Body of pancreas (tissue), 4 donors: ENCODE measurements at places on chromosomes 1 and 21.

GRCh38 chr1:85654066-85654782 is 54.0 kb downstream of the ZNHIT6 start:
- DNase-seq, result no peak

GRCh38 chr1:210588946-210589345 is 260.2 kb downstream of the HHAT start:
- no peak for DNase-seq

GRCh38 chr1:92754000-92754718 is 30.7 kb downstream of the EVI5 start:
- DNase-seq, result no peak

- no peak for DNase-seq
These were observed 26.8 kb upstream of the RAB4A start for GRCh38 chr1:229244091-229244490.

GRCh38 chr1:22234476-22235030 is 91.7 kb upstream of the WNT4 start:
- no peak for DNase-seq

DNA sequence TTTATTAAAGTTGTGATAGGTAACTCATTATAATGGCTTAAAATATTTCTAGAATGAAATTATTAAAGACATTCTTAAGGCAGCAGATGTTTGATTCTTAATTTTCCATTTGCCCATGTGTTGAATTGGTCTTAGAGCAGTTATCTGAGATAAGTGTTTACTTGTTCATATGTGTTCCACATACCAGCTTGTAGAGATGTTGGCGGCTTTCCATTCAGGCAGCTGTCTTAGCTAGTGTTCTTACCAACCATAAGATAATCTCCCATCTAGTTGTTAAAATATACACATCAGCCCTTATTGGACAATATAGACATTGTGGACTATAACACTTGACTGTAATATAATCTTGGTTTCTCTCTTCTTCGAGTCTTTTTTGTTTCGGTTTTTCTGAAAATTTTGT is 1372.9 kb upstream of the ADGRL2 start:
- DNase-seq, result peak; percentile 3

- DNase-seq, result no peak
These were observed 184.0 kb downstream of the CDC7 start for GRCh38 chr1:91684481-91685196.

- DNase-seq, result no peak
These were observed at the start of gene APOBEC4 for GRCh38 chr1:183652547-183653461. Gene APOBEC4, minus strand, starts transcription at chr1:183653316. Its CDS starts 4,535 bp downstream, at chr1:183648781.

GRCh38 chr1:234579967-234580366 is 30.0 kb downstream of the IRF2BP2 start:
- DNase-seq, result no peak

DNA sequence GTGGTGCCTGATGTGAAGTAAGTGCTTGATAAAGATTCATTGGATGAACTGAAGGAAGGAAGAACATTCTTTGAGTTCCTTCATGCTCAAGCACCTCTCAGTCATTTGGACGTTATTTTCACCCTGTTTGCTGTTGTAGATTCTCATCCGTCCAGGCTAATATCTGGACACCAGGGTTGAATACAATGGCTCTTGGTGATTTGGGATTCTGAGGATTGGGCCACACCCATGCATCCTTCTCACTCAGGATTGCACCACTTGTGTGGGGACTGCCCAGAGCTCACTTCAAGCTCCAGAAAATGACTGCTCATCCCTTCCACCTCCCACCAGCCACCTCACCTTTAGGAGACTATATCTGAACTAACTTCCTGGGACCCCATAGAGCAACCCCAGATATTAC is 117.1 kb upstream of the IPO9 start:
- no peak for DNase-seq

GRCh38 chr1:147824001-147824400 is 63.6 kb upstream of the GJA5 start:
- DNase-seq, result no peak

GRCh38 chr1:113859478-113860175 is 11.9 kb downstream of the PTPN22 start:
- no peak for DNase-seq

GRCh38 chr21:45496151-45496967 is 45.9 kb downstream of the SLC19A1 start:
- no peak for DNase-seq

- DNase-seq, result no peak
These were observed 4.2 kb downstream of the CLIC6 start for GRCh38 chr21:34673006-34673405.

GRCh38 chr1:81349194-81349965 is 451.4 kb upstream of the ADGRL2 start:
- DNase-seq, result no peak

DNA sequence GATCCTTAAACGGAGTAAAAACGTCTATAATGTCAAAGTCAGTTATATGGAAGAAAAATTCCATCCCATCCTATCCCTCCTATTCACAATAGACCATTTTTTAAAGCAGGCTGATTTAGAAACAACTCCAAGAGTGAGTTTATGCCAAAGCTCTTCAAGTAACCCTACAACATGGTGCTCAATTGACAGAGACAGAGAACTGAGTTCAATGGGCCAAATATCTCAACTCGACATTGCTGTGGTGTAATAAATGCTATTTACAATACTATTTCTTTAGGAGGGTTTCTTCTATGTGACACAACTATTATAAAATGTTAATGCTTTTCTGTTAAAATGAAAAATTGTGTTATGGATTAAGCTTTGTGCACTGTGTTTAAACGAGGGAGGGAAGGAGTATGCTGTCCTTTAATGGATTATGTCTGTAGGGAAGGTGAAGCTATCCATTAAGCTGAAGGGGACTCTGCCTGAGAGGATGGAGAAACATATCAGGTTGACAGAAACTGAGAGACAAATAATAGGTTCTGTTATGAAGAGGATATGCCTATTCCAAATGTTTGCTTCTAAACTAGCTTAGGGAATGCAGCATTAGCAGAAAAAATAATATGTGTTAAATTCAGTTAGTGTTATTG is 362.5 kb upstream of the CHRM3 start:
- DNase-seq, result no peak

- no peak for DNase-seq
These were observed 23.1 kb downstream of the RHBDL2 start for GRCh38 chr1:38918568-38918967.

DNA sequence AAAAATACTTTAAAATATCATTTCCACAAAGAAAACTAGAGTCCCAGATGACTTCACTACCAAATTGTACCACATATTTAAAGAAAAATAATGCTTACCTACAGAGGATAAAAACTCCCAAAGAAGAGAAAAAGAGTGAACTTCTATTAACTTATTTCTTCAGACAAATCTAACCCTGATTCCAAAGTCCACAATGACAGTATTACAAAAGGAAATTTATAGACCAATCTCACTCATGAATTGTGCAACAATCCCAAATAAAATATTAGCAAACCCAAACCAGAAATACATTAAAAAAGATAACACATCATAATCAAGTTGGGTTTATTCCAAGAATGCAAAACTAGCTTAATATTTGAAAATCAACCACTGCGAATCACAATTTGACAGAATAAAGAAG is 161.4 kb upstream of the GALNT2 start:
- no peak for DNase-seq

DNA sequence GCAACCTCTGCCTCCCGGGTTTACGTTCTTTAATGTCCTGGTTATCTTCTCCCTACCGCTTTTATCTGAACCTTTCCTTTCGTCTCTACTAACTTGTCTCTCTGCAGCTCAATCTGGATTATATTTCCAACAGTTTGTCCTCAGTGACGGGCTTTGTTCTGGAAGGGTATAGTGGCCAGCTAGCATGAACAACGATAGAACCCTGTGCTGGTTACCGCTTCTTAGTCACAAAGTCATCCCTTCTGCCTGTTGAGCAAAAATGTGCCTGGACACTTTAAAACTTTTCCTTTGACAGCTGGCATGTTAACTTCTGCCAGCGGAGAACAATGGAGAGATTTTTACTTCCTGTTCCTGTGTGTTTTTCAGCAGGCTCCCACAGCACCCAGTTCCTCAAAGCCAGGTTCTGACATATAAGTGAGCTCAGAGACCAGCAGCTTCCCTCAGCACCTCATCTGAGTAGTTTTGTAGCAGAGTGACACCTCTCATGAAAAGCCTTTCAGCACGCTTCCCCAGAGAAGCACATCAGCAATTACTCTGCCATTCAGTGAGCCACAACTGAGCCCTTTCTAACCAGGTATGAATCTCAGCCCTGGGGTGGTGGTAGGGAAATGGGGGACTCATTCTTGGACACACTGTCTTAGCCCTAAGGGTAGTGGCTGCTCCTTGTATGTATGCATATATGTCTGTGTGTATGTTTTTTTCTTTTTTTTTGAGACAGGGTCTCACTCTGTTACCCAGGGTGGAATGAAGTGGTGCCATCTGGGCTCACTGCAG is 23.6 kb upstream of the CCDC17 start:
- no peak for DNase-seq

- peak; percentile 2 for DNase-seq
These were observed 3.1 kb downstream of the MORN1 start for GRCh38 chr1:2388004-2388913.

- DNase-seq, result no peak
These were observed 33.1 kb upstream of the LMO4 start for GRCh38 chr1:87295445-87296110.

DNA sequence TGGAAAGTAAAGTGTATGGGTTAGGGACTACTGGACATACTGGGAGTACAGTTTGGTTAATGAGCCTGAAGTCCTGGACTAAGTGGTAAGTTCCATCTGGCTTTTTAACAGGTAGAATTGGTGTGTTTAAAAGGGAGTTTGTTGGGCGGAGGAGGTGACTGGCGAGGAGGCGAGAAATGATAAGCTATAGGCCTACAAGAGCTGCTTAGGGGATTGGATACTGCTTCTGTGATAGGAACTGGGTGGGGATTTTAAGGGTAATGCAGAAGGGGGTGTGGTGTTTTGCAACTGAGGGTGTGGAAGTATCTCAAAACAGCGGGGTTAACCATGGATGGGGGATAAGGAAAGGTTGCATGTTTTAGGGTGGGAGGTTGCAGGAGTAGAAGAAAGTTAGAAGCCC is 3.5 kb downstream of the ERVH48-1 start:
- no peak for DNase-seq

- no peak for DNase-seq
These were observed 28.0 kb upstream of the SFPQ start for GRCh38 chr1:35220976-35221375.

DNA sequence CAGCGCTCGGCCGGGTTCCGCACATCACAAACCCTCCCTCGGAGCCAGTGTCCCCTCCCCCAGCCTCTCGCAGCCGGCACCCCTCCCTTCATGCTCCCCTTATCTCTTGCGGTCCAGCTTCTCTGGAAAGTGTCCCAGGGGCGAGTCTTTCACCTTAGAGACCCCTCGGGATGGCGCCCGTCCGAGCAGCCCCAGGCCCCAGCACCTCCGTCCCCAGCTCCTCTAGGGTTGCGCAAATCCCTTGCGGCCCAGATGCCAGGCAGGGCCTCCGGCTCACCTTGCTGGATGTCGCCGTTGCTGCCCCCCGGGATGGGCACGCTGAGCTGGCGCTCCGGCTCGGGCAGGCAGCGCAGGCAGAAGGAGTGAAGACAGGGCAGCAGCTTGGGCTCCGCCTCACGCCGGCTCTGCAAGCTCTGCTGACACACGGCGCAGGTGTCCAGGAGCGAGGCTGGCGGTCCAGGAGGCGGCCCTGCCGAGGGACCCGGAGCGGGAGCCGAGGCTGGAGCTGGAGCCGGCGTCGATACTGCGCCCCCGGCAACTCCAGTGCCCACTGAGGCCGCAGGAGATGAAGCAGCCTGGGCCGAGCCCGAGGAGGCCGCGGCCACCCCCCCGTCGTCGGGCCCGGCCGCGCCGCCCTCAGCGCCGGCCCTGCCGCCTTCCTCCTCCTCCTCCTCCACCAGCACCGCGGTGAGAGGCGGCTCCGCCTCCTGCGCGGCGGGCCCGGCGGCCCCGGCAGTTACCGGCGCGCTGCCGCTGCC is 550 bp downstream of the TRIM33 start:
- DNase-seq, result peak; percentile 57

- no peak for DNase-seq
These were observed 187.3 kb downstream of the SLC44A5 start for GRCh38 chr1:75423616-75424015.

GRCh38 chr1:172912765-172913260 is 137.9 kb downstream of the TNFSF18 start:
- no peak for DNase-seq

GRCh38 chr1:213622365-213623063 is 365.3 kb upstream of the PROX1 start:
- no peak for DNase-seq

GRCh38 chr1:64029037-64029436 is 174.4 kb upstream of the UBE2U start:
- no peak for DNase-seq

DNA sequence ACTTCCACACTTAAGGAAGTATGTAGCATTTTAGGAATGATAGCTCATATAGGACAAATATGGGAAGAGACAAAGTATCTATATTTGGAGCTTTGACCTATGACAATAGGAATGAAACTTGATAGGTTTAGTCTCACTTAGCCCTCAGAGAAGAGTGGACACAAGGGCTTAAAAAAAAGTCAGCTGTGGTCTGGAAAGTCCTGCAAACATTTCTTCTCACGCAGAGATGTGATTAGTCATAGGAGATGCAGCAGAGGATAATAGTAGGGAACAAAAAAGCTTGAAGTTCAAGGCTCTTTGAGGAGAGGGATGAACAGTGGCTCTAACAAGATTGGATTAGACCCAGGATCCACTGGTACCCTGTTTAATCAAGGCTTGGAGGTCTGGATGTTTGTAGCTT is 14.8 kb upstream of the RNF220 start:
- DNase-seq, result no peak

GRCh38 chr1:172254521-172255222 is 165.8 kb upstream of the C1orf105 start:
- DNase-seq, result no peak

- no peak for DNase-seq
These were observed 71.4 kb upstream of the ZBTB40 start for GRCh38 chr1:22380024-22380785.

- DNase-seq, result no peak
These were observed 51.9 kb downstream of the LRRN2 start for GRCh38 chr1:204633665-204634064.
